Lung microvascular endothelial cell (primary cell): ENCODE measurements at places on chromosomes 1 and 21. TPM values are rescaled to one million over a fixed set of nuclear protein-coding genes. Genes with fewer than 3 reads are reported as not detected.

LYPD8 gene
- total RNA-seq: not detected in 2 replicates

- no peak for DNase-seq
Observed at GRCh38 chr1:151613282-151613780, 1.5 kb downstream of the SNX27 start.

- peak; percentile 28 for DNase-seq
Observed at GRCh38 chr1:87226341-87226760, 102.3 kb upstream of the LMO4 start.

- no peak for DNase-seq
Observed at GRCh38 chr1:239421811-239422210, 35.4 kb downstream of the CHRM3 start.

EPS15 gene
- total RNA-seq: 51.2 and 83.1 TPM in 2 replicates

CLCA4 gene
- total RNA-seq: not detected in 2 replicates

PTPRF gene
- total RNA-seq: 59.9 and 68.8 TPM in 2 replicates

MX2 gene
- total RNA-seq: under 0.01 and 0.40 TPM in 2 replicates

IFI44L gene
- total RNA-seq: under 0.01 and 0.44 TPM in 2 replicates

- no peak for DNase-seq
Observed at GRCh38 chr1:14811573-14811972, 213.1 kb downstream of the KAZN start.

- DNase-seq: no peak
Observed at GRCh38 chr1:146019231-146020057, 2.1 kb downstream of the HJV start.

DNA sequence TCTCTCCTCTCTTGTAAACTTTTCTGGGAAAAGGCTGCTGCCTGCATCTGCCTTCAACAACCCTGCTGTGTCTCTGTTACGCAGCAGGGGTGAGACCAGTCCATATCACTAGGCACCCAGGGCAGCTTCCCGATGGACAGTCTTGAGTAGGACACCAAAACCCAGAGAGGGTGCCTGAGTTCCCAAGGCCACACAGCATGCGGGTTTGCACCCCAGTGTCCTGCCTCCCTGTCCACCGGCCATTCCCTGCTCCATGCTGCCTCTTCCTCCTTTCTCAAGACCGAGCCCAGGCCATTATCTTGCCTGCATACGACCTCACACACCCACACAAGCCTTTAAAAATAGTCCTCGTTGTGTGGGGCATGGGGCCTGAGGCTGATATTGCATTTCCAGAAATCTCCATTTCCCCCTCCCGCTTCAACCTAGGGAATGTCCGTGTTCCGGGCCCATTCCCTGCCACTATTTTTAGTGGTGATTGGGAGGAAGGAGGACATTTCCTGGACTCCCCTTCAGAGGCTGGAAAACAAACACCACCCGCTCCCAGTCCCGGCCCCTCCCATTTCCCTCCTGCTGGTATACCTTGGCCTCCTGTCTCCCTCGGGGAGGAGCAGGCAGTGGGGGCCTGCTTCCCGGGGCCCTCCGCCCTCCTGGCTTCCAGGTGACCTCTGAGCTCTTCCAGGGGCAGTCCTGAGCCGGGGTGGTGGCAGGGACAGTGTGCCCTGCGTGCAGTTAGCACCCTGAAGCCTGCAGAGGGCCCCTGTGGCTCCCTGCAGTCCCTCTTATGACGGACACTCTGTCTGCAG, 132.4 kb upstream of the TMEM51 start:
- DNase-seq: peak; percentile 64

- no peak for DNase-seq
Observed at GRCh38 chr1:9643351-9644256, 7.9 kb upstream of the PIK3CD start.

DNA sequence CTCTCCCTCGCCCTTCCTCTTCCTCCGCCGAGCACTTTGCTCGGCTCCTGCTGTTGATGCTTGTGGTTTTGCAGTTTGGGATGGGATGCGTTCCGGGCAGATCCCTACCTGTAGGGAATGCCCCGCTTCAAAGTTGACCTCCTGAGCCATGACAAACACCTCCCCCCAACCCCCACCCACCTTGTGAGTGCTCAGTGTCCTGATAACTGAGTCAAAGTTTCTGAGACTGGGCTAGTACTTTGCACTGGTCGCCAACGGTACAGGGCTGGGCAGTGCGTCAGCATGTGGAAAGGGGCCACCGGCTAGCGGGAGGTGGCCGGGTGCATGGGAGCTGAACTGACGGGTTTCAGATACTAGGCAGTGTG, 771 bp downstream of the RABGAP1L start:
- DNase-seq: peak; percentile 32

DNA sequence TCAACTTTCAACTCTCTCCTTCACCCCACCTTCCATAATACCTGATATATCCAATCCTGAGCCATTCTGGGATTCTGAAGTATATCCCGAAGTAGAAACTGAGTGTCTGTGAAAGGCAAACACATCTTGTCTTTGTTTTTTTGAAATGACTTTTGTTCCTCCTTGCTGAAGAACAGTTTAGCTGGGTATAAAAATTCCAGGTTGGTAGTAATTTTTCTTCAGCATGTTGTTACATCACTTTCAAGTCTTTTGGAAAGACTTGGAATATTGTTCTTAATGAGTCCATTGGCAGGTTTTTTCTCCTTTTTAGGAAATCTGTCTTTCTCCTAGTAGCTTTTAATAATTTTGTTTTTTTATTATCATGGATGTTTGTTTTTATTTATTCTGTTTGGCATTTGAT, 32.7 kb downstream of the CRYAA start:
- DNase-seq: no peak

ST6GALNAC5 gene
- not detected in 2 replicates for total RNA-seq

FMN2 gene
- total RNA-seq: not detected in 2 replicates

- no peak for DNase-seq
Observed at GRCh38 chr1:236560213-236560771, 36.5 kb downstream of the LGALS8 start.

- DNase-seq: no peak
Observed at GRCh38 chr1:30749691-30750583, 7.6 kb downstream of the LAPTM5 start.

DNA sequence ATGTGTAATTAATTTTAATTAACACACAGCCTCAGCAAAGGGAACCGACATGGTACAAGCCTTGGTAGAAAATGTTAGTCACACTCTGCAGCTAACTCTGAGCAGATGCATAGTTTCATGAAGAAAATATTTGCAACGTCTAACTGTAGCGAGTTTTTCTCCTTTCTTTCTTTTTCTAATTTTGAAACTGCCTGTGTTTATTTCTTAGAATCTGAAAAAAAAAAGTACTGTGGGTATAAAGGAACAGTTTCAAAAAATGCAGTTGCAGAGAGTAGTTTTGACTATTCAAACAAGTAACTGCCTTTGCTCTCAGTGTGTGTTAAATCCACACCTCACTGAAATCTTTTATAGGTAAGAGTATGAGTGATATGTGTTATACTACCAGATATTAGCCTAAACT, 149.9 kb upstream of the C1orf105 start:
- no peak for DNase-seq

GRCh38 chr1:218592688-218593087, 247.6 kb downstream of the TGFB2 start:
- DNase-seq: peak; percentile 71

ITGB2 gene
- 0.20 and 0.22 TPM in 2 replicates for total RNA-seq

GRCh38 chr1:110857964-110858948, 14.7 kb upstream of the CD53 start:
- no peak for DNase-seq

SPRR1B gene
- not detected in 2 replicates for total RNA-seq

LDLRAD1 gene
- not detected in 2 replicates for total RNA-seq

GRCh38 chr21:25561668-25562641, 45.3 kb downstream of the MRPL39 start:
- peak; percentile 65 for DNase-seq

DNA sequence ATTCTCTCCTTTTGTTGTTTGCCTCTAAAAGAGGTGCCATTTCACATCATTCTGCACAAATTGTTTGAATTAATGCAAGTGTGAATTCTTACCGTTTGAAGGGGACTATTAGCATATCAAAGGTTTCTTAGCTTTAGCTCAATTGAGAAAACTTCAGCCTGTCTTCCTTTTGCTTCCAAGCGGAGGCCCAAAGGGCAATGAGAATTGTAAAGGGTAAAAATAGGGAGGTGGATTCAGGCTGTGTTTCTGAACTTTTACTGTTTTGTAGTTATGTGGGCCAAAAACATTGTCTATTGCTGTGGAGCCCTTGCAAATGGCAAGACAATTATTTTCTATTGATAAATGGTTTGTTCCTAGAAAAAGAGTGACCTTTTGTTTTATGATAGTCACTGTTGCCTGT, 3.6 kb downstream of the ADGRL2 start:
- DNase-seq: no peak
